ENCODE measurements at places on chromosomes 11 and 22. TPM values are rescaled to one million over a fixed set of nuclear protein-coding genes. Genes with fewer than 3 reads are reported as not detected.

The SULT4A1 gene
- total RNA-seq: not detected

The TREH gene
- 3.9 TPM for total RNA-seq

The MPEG1 gene
- 8.7 TPM for total RNA-seq

The GGTLC2 gene
- not detected for total RNA-seq

The ARSA gene
- total RNA-seq: 82.2 TPM

The GLYAT gene
- total RNA-seq: not detected

The CFAP300 gene
- 2.0 TPM for total RNA-seq

The OTOG gene
- total RNA-seq: not detected

The PRDX5 gene
- total RNA-seq: 353 TPM

The LSP1 gene
- 23.6 TPM for total RNA-seq

The PKNOX2 gene
- 1.5 TPM for total RNA-seq

The MMP8 gene
- not detected for total RNA-seq

The MISFA gene
- 3.8 TPM for total RNA-seq

The RAG2 gene
- not detected for total RNA-seq

The SCARF2 gene
- 1.2 TPM for total RNA-seq

The RNF169 gene
- total RNA-seq: 22.0 TPM

The CRYBB3 gene
- total RNA-seq: 0.82 TPM

The NXPE1 gene
- total RNA-seq: 414 TPM

The CNGA4 gene
- total RNA-seq: 0.20 TPM

The OR52I1 gene
- total RNA-seq: not detected

The TOM1 gene
- total RNA-seq: 60.2 TPM

The FOLH1 gene
- 1.0 TPM for total RNA-seq

Measured in mucosa of descending colon (tissue), 3 donors.